NCI-H1048 (cell line): ENCODE measurements at places on chromosomes 12 and 14.

DNA sequence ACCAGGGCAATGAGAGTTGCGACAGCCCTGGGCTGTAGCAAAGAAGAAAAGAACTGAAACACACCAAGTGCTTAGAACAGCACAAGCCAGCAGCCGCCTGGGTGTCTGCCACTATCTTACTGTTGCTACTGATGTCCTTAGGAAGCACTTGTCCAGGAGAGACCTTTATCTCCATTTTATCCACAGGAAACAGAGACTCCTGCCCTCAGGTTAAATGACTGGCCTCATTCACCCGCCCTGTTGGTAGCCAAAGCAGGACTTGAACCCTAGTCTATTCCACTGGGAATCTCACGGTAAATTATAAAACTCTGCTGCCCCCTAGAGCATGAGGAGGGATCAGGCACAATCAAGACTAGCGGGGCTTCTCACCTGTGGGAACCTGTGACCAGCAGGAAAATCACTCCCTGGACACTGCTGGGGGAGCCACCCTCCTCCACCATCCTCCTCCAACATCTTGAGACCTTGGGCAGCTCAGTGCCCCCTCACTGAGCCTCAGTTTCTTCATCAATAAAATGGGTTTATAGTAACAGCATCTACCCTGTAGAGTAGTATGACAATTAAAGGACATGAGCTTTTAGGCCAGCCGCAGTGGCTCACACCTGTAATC lies 20.5 kb upstream of the TESC start:
- DNase-seq: peak; percentile 11

DNA sequence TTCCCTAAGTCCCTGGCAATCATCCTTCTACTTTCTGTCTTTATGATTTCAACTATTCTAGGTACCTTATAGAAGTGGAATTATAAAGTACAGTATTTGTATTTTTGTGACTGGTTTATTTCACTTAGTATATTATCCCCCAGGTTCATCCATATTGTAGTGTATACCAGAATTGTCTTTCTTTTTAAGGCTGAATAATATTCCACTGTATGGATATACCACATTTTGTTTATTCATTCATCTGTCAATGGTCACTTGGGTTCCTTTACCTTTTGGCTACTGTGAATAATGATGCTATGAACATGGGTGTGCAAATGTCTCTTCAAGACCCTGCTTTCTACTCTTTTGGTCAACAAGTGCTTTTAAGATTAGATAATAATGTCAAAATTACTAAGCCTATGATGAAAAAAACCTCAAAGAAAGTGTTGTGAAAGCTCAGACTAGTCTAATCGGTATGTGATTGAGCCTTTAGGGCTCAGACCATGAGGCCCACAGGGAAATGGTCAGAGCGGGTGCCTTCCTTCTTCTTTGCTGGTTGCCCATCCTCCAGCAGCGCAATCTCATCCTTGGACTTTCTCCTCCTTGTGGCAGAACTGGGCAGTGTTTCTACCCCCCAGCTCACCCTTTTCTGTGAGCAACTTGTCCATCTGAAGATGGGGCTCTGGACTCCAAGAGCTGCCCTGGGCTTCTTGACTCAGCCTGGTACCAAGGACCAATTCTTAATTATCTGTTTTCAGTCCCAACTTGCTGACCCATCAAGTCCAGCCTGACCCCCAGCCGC lies 105.4 kb downstream of the TTC8 start:
- no peak for DNase-seq

DNA sequence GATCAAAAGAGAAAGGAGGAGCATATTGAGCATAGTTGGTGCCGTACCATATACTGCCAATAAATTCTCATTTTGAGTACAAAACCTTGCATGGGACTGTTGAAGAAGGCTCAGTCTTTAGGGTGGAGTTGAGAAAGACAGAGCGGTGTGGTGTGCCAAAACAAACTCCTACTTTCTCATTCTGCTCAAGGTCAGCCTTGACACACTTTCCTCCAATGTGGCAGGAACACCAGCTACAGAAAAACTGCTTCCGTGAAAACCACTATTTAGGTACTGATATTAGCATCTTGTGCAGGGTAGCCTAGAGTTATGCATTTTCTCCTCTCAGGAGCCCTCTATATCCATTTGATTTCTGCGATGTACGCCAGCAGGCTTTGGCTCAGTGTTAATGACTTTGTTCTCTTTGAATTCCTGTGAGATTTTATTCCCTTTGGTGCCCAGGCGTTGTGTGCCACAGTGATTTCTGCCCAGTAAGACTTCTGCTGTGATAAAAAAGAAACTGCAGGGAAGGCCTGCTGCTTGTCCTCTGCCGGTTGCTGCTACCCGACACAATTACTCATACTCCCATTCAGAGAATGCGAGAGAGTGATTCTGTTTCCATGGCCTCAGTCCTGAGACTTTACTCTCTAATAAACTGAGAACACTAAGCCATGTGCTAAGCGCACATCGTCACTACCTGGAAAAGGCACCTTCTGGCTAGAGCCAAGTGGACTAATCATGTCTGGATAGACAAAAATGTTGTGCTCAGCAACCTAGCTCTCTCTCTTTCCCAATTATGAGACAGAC lies 88.3 kb upstream of the MDM1 start:
- no peak for DNase-seq

- no peak for DNase-seq
These were observed 506 bp downstream of the CRY1 start for GRCh38 chr12:107092669-107093416.

- DNase-seq: no peak
These were observed 18.9 kb downstream of the SERPINA3 start for GRCh38 chr14:94631050-94631449.

GRCh38 chr12:38515912-38516311 lies 199.3 kb downstream of the ALG10B start:
- no peak for DNase-seq

GRCh38 chr14:103867523-103867953 lies 20.2 kb upstream of the PPP1R13B start:
- DNase-seq: no peak

DNA sequence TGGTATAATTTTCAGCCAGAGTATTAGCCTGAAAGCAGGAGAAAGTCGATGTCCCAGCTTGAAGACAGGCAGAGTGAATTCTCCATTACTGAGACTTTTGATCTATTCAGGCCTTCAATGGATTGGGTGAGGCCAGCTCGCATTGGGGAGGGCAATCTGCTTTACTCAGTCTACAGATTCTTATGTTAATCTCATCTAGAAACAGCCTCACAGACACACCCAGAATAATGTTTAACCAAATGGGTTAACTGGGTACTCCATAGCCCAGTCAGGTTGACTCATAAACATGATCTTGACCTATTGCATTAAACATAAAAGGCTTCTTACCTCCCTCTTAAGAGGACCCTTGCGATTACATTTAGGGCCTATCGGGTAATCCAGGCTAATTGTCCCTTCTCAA lies 118.0 kb downstream of the KTN1 start:
- DNase-seq: no peak
